ENCODE measurements at places on chromosomes 13 and 19. TPM values are rescaled to one million over a fixed set of nuclear protein-coding genes. Genes with fewer than 3 reads are reported as not detected.

- no peaks in the 10 kb centered on the region for H3K27me3 ChIP-seq
- no peaks in the 10 kb centered on the region for H3K4me1 ChIP-seq
- H3K36me3 ChIP-seq = peaks cover 85% of the 10 kb centered on the region
- no peak for DNase-seq
- H3K4me3 ChIP-seq = no peak overlapping the region
- no peak overlapping the region for H3K27ac ChIP-seq
Measured at GRCh38 chr13:52665325-52665724, 12.7 kb downstream of the SUGT1 start.

DNA sequence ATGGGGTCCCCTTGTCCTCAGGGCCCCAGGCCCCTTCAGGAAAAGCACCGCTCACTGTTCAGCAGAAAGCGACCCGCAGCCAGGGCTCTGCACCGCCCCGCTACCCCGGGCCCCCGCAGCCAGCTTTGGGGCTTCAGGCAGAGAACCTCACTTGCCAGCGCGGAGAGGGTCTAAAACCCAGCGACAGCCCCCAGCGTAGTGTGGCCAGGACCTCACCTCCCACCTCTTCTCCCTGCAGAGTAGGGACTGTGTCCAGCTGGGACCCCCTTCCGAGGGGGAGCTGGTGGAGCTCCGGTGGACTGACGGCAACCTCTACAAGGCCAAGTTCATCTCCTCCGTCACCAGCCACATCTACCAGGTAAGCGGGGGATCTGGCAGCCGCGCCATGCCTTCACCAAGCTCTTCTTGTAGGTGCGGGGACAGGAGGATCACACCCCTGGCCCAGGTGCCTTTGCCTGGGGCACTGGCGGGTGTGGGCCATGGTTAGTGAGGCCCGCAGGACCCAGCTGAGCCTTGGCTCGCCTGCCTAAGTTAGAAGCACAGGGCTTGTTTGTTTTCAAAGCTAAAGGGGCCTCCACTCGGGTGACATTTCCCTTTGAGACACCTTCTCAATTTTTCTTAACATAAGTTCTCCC is 175.7 kb downstream of the KDM4B start:
- H3K36me3 ChIP-seq = peaks cover 84% of the 10 kb centered on the region
- H3K4me3 ChIP-seq = no peak overlapping the region
- H3K27ac ChIP-seq = no peak overlapping the region
- H3K27me3 ChIP-seq = no peaks in the 10 kb centered on the region

DNA sequence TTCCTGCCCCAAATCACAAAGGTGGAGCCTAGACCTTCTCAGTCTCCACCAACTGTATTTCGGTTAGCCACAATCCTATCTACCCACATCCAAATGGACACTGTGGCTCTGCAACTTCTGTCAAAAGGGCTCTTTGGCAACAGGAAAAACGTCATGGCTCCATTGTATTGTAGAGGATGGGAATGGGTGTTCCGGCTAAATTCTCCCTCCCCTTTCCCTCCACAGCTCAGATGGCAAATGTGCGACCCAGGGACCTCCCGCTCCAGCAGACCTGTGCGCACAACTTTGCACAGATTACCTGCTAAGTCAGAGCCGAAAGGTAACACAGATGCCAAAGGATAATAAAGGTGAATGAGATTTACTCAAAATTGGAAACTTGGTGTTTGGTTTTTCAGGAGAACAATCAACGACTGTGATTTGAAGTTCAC is 968 bp upstream of the KL start:
- DNase-seq = no peak
- peaks cover 13% of the 10 kb centered on the region for H3K4me1 ChIP-seq
- H3K27ac ChIP-seq = no peak overlapping the region
- no peaks in the 10 kb centered on the region for H3K36me3 ChIP-seq
- H3K27me3 ChIP-seq = peaks cover 61% of the 10 kb centered on the region

Gene ZNF729
- not detected for total RNA-seq

DNA sequence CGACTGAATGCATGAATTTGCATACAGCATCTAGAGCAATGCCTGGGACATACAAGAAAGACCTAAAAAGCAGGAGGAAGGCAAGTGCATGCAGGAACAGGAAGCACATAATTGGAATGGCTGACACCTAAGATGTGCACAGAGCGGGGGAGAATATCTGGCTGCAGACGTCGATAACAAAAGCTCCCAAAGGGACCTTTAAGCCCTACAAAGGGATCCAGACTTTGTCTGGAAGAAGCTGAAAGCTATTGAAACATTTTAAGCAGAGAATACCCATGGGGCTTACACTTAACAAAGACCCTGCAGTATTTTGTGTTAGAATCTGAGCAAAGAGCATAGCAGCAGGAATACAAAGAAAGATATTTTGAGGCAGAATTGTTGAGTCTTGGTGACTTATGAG is 107.4 kb upstream of the CLDN10 start:
- no peaks in the 10 kb centered on the region for H3K36me3 ChIP-seq
- no peak for DNase-seq

Gene DIAPH3
- total RNA-seq = 0.38 TPM

Gene FSD1
- 1.4 TPM for total RNA-seq

Gene ALG5
- total RNA-seq = 25.8 TPM

- H3K27me3 ChIP-seq = no peaks in the 10 kb centered on the region
- no peaks in the 10 kb centered on the region for H3K4me1 ChIP-seq
- no peak for DNase-seq
Measured at GRCh38 chr13:99746637-99747402, 224.7 kb downstream of the ZIC5 start.

All from activated B cell treated with CpG ODN at 0.5 μM for 24 hours (primary cell).